DMS79 treated with DMSO at 0.1 percent for 48 hours (cell line): ENCODE measurements at places on chromosomes 6 and 20.
A peak's percentile ranks its signal among the peaks of the same experiment; 100 is the strongest.

DNA sequence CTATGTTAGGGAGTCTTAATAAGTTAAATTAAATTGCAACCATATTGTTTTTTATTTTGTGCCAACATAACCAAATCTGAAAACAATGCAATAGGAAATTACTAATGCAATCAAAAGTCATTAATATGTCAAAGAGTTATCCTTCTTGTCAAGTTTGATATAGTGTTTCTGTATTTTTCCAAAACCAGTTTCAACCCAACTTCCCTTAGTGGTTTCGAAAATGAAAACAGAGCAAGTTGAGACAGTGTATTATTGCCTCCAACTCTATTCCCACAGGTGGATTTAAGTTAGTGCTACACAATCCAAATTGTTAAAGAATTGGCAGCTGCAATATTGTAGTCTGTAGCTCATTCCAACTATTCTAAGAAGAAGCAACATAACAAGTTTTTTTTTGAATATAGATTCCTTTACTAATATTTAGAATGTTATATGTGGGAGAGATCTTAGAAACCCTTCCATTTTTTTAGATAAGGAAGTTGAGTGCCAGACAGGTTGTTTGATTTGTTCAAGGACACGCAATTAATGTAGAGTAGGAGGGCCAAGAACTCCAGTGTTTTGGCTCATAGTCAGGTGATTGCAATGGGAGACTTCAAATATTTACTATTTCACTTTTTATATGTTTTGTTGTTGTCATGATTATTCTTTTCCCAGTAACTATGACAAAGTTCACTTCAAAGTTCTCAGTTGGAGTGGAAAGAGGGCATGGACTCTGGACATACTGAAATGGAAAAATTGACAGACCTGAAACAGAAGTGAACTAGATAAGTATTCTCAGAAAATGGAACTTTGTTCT is 282.4 kb upstream of the HSF2 start:
- no peak for DNase-seq

DNA sequence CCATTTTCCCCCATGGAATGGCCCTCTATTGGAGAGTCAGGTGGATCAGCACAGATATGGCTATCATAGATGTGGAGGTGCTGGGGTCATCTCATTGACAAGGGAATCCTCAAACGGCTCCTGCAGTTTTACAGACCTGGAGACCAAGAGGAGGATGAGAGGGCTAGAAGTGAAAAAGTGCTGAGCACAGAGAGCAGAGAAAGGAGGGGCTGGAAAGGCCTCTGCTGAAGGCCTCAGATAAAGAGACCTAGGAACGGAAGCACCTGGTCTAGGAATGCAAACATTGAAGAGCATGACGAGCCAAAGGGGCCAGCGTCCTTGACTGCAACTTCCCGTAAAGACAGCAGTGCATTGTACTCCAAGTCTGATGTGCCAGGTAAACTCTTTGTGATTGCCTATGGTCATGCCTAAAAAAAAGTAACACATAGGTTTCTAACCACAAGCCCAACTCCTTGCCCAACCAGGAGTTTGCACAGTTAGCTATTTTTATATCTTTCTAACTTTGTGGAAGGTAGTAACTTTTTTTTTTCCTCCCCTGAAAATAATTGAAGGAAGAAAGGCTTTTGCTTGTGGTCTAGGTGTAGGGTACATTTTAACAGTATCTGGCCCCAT is 15.2 kb downstream of the RSPH4A start:
- DNase-seq = no peak

DNA sequence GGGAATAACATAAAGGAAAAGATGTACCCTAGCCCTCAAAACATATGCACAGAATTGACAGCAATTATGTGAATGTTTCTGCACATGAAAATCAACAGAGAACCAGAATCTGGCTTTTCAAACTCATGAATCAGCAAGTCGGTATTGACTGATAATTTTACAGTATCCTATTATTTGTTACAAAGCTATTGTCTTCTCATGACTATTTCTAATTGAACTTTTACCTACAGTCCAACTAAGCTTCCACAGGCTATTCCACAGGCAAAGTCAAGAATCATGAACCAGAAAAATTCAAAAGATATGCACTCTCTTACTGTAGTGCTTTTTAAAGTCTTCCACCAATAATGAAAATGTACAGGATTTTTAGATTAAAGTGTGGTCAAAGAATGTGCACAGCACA is 49.1 kb upstream of the DST start:
- no peak for DNase-seq

DNA sequence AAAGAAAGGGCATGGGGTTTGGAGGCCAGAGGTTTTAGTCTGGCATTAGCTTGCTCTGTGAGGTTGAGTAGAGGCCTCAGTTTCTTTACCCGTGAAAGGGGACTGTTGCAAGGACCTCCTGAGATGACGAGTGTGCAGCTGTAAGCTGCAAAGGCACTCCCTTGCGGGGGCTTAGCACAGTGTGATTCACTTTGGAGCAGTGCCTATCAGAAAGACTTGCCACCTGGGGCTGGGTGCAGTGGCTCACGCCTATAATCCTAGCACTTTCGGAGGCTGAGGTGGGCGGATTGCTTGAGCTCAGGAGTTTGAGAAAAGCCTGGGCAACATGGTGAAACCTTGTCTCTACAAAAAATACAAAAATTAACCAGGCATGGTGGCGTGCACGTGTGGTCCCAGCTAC is 7.5 kb upstream of the BAK1 start:
- no peak for DNase-seq

DNA sequence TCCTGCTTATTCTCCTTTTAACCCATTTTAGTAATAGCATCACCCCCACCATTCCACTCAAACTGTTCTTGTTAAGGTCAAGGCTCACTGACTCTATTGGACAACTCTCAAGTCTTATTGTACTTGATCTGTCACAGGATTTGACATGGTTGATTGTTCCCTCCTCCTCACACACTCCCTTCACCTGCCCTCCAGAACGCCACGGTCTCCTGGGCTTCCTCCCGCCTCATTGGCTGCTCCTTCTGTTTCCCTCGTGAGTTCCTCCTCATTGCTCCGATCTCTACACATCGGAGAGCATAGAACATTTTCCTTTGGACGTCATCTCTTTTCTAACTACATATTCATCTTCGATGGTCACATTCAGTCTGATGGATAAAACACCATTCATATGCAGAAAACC is 55.1 kb downstream of the STMND1 start:
- no peak for DNase-seq

DNA sequence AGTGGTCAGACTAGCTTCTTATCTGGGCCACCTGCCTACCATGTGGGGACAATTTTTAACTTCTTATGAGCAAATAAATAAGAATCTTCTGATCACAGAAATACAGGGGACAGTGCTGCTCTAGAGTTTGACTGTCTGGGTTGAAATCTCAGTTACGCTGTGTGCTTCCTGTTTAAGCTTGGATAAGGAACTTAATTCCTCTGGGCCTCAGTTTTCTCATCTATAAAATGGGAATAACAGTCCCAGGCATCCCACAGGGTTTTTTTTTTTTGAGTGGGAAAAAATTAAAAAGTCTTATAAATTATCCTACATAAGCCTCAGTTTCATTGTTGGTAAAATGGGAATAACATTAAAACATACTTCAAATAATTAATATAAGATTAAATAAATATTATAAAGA is 340.9 kb downstream of the ESR1 start:
- DNase-seq = no peak

DNA sequence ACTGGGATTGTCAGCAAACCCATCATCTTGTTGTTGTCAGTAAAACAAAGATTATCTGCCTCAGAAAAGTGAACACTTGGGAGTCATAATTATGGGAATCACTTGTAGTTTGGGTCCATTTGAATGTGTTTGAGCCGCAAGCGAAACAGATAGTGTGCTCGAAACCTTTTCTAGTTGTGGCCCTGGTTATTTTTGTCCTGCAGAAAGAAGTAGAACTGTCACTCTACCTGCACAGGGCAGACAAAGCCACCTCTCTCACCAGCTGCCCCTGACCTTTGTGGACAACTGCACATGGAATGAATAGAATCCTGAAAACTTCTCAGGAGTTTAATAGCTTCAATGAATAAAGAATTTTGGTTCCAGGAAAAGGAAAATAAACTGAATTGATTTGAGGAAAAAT is 156.1 kb upstream of the CHD6 start:
- no peak for DNase-seq

DNA sequence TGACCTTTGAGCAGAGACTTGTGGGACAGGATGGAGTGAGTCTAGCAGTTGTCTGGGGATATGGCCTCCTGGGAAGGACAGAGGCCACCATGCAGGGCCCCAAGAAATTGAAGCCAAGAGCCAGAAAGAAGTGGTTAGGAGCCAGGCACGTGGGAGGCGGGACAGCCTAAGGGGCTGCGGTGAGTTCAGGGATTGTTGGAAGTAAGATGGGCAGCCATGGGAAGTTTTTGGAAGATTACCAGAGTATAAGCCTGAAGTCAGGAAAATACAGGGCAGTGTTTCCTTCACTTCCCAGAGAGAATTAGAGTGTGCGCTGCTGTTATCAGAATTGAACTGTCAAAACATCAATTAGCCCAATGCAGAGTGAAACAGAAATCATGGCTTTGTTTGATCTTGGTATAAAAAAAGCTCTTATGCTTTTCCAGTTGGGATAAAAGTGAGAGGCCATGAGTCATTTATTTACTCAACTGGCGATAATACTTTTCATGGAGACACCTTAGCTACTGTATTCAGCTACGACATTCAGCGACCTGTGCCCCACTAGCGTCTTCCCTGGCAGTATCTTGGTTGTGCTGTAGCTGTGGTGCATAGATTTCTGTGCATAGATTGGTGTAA is 66.9 kb downstream of the PHACTR2 start:
- DNase-seq = peak; percentile 12

DNA sequence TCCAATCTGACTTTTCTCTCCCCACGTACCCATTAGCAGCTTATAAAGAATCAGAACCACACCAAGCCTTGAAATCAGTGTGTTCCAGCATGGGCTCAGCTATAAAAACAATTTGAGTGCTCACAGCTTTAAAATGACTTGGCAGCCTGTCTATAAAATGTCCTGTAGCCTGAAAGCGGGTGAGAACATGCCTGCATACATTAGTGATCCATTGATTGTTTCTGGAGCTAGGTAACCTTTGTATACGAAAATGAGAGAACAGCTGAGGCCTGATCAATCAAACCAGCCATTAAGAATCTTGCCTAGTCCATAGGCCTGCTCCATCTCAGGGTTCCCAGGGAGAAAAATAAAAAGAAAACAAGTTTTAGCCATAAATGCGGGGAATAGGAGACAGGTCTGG is 245.8 kb upstream of the SULF2 start:
- no peak for DNase-seq

GRCh38 chr6:14721103-14721758 is 524.6 kb upstream of the JARID2 start:
- no peak for DNase-seq

DNA sequence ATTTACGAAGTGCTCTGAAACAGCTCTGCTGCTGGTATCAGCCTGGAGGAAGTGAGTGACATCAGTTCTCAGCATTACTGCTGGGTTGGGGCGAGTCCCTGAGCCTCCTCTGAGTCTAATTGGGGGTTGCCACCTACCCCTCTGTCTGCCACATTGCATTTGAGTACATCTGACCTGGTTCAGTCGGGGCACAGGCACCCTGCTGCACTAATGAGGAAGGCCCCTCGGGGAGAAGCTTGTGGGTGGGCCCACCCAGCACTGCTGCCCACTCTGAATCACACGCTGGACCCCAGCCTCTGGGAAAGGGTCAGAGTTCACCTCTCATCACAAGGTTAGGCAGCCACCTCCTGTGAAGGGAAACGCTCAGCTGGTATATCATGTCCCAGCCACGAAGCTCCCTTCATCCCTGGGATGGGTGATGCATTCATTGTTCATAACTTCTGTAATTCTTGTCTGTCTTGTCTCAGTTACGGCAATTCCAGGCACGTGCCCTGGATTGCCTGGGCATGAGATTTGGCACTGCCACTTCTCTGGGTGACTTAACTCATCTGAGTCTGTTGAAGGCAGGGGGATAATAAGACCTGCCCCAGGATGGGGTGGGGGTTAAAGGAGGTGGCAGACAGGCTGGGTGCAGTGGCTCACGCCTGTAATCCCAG is 13.3 kb downstream of the DNMT3B start:
- DNase-seq = no peak

DNA sequence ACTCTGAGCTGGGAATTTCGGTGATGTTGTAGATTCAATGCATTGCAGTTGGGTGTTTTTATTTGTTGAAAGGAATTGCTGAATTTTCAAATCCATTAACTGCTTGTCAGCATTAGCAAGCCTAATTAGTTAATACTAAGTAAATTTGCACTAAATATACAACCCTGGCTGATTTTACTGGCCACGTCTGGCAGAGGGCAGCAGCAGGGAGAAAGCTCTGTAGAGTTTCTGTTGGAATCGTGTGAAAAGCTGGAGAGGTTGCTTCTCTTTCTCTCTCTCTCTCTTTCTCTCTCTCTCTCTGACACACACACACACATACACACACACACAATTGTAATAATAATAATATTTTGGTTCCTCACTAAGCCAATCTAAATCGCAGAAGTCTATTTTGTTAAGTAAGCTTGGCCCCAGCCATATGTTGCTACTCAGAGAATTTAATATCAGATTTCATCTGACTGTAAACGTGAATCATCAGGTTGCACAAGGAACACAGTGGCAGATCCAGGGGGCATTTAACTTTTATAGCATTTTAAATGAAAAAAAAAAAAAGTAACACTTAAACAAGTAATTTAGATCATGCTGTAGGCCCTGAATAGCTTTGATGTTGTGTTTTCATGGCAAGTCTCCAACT is 289.5 kb downstream of the ESR1 start:
- no peak for DNase-seq

- no peak for DNase-seq
These were observed 10.6 kb downstream of the SIRPG start for GRCh38 chr20:1646975-1647431.

- no peak for DNase-seq
These were observed 26.2 kb downstream of the SPTLC3 start for GRCh38 chr20:13034936-13035335.

GRCh38 chr20:43507150-43508080 is at the start of gene L3MBTL1:
TSS of gene L3MBTL1 (plus strand) at chr20:43507697. CDS start at chr20:43513504, 5,807 bp downstream.
- DNase-seq = no peak

- DNase-seq = no peak
These were observed 115.8 kb downstream of the MANEA start for GRCh38 chr6:95693108-95693507.

- DNase-seq = no peak
These were observed 48.2 kb downstream of the FGD2 start for GRCh38 chr6:37053683-37054082.

GRCh38 chr6:90039911-90040310 is 145.6 kb downstream of the GJA10 start:
- no peak for DNase-seq

DNA sequence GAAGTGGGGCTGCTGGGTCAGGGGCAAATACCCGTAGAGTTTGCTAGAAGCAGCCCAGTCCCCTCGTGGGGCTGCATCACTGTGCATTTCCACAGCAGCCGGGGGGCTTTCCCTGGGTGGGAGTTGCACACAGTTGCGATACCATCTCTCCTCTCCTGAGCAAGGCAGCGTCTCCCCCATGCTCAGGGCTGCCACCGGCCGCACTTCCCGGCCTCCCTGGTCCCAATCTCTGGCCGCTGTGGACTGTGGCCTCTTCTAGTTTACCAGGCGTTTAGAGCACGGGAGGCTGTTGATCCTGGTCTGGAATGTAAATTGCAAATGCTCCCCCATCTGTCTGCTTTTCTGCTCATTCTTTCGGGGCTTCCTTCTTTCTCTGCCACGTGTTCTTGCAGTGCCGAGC is 31.1 kb downstream of the OSBPL2 start:
- no peak for DNase-seq

GRCh38 chr6:19841181-19841580 is 4.0 kb downstream of the ID4 start:
- DNase-seq = peak; percentile 57

GRCh38 chr6:46573140-46573539 is 79.5 kb downstream of the CYP39A1 start:
- no peak for DNase-seq
